GM20000 (cell line): ENCODE measurements at places on chromosomes 16 and 17.

DNA sequence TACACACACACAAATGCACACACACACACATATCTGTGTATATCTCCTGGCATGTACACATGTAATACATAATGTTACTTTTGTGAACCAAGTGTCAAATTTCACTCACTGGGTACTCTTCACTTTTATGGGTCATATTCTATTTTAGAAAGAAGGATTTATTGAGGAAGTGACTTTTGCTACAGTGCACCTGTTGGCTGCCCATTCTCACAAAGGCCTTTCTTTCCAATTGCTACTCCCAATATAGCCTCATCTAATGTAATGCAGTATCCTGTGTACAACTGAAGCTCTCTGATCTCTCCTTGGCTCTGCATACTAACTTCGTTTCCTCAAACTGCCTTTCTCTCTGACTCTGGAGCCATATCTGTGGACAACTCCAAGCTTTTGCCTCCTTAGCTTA is 107.5 kb downstream of the ABCA8 start:
- DNase-seq = no peak

DNA sequence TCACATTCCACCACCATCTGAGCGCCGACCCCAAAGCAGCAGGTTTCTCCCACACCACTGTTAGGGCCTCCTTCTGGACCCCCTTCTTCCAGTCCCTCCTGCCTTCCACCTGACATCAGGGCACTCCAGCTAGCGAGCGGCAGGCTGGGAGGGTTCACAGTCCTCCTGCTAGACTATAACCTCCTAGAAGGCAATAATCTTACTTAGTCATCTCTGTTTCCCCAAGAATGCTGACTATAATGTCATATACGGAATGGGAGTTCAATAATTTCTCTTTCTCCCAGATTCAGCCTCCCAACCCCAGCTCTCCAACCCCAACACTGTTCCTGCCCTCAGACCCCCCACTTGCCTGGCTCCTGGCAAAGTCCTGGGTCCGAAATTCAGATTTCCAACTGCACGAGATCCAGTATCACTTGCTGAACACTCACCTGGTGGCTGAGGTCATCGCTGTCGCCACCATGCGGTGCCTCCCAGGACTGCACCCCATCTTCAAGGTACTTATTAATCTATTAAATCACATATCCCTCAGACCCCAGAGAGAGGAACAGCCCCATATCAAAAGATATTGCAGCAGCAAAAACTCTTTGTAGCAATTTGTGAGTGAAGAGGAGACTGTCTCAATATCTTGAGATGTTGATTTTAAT is 5.6 kb downstream of the ALOX12 start:
- no peak for DNase-seq

DNA sequence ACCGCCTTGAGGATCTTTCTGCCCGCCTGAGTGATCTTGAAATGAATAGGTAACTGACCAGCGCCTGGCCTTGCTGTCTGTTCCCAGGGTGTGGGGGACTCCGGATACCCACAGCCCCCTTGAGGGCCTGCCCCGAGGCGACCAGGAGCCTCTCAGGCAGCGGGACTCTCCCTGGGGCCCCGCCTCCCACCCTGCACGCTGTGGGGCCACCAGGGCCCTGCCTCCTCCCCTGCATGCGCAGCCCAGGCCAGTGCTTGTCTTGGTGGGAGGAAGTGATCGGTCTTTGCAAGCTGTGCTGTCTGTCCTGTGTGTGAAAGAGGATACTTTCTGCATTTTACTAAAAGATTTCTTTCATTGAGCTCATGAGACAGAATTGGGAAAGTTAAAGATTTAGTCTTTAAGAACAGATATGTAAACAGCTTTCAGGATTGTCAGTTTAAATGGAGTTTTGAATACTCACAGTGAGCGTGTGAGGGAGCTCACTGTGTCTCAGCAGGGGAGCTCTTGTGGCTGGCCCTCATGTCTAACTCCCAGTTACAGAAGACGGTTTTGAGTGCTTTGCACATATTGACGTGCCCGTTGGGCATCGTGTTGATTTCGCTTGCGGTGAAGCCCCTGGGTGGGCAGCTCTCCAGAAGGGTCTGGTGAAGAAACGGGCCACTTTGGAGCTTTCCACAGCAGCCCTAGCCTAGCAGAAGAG is 36.1 kb upstream of the CAPN15 start:
- DNase-seq = no peak

- no peak for DNase-seq
Observed at GRCh38 chr16:23705517-23705902, 7.5 kb downstream of the ERN2 start.

DNA sequence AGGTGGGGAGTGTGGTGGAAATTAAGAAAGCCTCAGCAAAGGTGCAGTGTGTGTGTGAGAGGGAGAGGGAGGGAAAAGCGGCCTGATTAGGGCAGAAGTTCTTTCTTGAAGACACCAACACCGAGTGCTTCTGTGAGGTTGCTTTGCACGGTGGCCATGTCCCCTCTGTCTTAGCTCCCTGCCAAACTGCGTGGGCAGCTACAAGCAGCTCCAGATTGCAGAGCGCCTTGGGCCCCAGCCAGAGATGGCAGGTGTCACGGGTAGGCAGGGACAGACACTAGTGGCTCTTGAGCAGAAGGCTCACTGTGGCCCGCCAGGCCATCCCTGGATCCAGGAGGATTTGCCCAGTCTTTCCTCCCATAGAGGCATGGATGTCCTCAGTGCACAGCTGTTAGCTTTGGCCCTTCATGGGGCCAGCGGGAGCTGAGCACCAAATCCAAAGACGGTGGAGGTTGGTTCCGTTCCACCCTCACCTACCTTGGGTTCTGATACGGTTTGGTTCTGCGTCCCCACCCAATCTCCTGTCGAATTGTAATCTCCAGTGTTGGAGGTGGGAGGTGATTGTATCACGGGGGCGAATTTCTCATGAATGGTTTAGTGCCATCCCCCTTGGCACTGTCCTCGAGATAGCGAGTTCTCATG is 21.4 kb downstream of the KIAA0513 start:
- no peak for DNase-seq

DNA sequence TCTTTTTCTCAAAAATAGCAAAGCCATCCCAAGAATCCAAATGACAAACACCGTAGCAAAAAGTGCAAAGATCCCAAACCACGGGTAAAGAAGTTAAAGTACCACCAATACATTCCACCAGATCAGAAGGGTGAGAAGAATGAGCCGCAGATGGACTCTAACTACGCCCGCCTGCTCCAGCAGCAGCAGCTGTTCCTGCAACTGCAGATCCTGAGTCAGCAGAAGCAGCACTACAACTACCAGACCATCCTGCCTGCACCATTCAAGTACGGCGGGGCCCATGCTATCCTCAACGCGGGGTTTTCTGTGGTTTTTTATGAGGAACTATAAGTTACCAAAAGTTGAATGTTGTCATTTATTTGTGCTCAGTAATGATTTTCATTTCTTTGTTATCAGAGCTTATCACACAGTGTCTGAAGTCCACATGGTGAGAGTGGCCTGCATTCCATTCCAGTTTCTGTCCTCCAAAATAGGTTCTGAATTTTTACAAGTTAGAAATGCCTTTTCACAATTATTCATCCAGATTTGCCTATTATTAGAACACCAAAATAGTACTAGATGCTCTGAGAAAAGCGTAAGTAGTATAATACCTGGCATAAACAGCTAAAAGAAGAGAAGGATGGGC is 169.2 kb downstream of the MRTFB start:
- no peak for DNase-seq

DNA sequence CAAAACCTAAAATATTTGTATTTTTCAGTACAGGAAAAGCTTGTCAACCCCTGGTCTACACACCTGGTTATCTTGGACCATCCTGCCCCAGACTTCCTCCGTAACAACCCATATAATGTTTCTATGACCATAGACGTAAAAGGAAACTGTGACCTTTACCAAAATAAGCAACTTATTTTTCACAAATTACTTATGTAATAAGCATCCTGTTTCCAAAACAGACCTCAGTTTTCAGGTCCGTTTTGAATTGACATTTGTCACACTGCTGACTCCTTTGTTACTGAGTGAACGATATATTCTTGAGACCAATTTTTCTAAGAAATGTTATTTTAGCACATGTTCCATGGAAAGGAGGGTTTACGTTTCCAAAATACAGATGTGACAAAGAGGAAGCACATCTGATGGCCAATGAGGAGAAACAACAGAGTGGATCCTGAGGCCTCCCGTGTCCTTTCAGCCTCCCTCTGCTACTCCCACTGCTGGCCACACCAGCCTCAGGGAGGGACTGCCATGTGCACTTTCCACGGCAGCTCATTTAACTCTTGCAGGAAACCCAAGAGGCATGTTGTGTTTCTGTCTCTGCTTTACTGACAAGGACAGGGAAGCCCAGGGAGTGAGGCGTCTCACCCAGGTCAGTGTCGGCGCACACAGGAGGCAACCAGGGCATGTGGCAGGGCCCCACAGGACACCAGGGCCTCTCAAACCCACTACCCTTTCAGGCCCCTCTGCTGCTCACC is 20.1 kb upstream of the ALDH3A1 start:
- DNase-seq = peak; percentile 45

GRCh38 chr17:2580151-2580550 is 13.3 kb upstream of the PAFAH1B1 start:
- no peak for DNase-seq

- DNase-seq = no peak
Observed at GRCh38 chr17:39981766-39982375, 1.3 kb downstream of the PSMD3 start.
